ENCODE measurements at places on chromosomes 16 and 17.

GRCh38 chr16:88681709-88682451, 4.4 kb downstream of the SNAI3 start:
- peak; percentile 61 for DNase-seq

DNA sequence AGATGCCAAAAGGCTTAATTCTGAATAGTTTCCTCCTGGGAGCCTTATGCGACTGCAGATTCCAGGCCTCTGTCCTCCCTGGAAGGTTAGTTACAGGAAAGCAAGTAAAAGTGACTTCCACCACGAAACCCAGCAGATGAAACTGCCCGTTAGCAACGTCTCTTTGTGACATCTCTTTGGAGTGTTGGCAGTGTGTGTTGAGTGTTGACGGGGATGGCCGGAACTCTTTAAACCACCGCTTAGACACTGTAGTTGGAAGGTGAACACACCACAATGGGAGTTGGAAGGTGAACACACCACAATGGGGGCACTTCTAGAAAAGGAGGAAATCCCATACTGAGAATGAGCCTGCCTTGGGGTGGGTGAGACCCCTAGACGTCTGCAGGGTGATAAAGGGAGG, 858 bp downstream of the SKAP1 start:
- DNase-seq: no peak

GRCh38 chr17:70096861-70097260, 21.8 kb downstream of the KCNJ16 start:
- DNase-seq: no peak

DNA sequence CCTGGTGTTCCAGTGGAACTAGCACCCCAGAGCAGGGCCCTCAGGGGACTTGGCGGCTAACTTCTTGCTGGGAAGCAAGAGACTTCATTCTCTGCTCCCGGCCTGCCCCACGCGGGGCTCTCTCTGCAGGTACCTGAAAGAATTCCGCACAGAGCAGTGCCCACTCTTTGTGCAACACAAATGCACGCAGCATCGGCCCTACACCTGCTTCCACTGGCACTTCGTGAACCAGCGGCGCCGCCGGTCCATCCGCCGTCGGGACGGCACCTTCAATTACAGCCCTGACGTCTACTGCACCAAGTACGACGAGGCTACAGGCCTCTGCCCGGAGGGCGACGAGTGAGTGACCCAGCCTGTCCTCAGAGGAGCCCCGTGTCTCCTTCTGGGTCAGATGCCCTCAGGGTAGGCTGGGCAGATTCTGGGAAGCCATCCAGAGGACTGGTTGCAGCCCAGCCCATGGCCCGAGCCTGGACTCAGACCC, 25.1 kb downstream of the UNK start:
- DNase-seq: no peak

- peak; percentile 32 for DNase-seq
Observed at GRCh38 chr16:88772871-88773811, 11.9 kb downstream of the PIEZO1 start.

DNA sequence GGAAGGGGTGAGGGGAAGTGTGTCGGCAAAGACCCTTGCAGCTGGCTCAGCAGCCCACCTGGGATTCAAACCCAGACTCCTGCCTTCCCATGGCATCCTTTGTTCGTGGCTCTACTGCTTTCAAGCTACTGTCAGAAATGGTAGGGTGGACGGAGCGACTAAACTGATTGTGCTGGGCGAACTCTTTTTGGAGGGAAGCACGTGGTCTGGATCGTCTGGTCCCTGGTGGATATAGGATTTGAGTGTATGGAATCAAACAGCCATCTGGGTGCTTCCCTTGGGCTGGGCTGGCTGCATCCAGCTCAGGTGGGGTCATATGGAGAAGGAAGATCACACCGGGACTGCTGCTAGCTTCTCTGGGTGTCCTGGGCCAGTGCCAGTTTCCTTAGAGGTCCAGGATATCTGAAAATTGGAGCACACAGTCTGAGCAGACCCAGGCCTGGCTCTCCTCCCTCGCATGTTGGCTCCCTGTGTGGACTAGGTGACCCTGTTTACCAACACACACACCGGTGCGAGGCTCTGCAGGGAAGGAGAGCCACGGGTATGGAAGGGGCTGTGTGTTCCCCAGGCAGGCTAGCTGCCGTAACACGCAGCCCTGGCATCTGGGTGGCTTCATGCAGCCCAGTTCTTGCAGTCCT, 8.6 kb downstream of the CMIP start:
- no peak for DNase-seq

GRCh38 chr16:3909791-3910583, 29.5 kb upstream of the CREBBP start:
- no peak for DNase-seq

GRCh38 chr16:65453646-65454045, 331.8 kb upstream of the CDH11 start:
- DNase-seq: no peak

- DNase-seq: peak; percentile 70
Observed at GRCh38 chr16:69566981-69567680, 1.4 kb downstream of the NFAT5 start.

DNA sequence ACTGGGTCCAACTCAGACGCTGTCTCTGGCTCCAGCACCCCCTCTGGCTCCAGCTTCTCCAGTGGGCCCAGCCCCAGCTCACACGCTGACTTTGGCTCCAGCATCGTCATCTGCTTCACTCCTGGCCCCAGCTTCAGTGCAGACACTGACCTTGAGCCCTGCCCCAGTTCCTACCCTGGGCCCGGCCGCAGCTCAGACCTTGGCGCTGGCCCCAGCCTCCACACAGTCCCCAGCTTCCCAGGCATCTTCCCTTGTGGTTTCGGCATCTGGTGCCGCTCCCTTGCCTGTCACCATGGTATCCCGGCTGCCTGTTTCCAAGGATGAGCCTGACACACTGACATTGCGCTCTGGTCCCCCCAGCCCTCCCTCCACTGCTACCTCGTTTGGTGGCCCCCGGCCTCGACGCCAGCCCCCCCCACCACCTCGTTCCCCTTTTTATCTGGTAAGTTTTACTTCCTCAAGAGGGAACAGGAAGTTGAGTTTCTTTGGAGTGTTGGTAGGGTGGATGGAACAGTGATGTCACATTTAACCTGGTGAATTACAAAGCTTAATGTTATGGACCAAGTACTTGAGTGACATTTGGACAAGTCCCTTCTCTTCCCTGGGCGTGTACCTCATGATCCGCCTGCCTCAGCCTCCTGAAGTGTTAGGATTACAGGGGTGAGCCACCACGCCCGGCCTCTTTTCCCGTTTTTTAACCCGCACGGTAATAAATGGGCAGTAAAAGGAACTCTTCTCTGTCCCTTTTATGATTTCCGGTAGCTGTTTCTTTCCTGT, 23.4 kb upstream of the PHKG2 start:
- DNase-seq: no peak

DNA sequence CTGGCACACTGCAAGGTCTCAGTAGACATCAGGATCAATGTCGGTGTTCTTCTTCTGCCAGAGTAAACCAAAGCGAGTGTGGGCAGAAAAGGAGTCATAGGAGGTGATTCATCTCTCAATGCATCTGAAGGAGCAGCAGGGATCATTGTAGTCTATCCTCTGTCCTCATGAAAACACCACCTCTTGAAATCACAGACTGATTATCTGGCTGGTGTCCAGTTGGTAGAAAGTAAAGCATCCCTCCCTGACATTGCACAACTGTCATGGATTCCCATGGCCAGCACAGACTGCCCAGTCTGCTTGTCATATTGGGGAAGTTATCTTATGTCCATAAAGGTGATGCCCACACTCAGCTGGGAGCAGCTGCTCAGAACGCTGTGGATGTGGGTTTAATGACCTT, 74.1 kb downstream of the ABCC12 start:
- DNase-seq: no peak

DNA sequence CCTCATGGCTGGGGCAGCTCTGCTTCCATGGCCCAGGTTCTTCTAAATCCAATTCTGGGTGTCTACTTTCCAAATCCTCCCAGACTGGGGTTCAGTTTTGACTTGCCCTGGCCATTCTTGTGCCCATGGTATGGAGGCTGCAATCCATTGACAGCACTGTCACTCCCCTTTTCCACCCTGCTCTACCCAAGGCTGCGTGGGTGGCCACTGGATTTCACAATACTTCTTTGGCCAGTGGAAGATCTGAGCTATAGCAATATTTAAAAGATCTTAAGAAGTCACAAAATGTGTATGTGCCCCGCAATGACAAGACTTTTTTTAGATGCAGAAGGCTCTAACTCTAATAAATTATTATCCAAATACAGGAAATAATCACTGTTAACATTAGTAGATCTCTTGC, 329.4 kb upstream of the CCL2 start:
- no peak for DNase-seq

- DNase-seq: no peak
Observed at GRCh38 chr17:2716649-2717048, 5.1 kb upstream of the CLUH start.

GRCh38 chr17:32117399-32117798, 24.9 kb upstream of the RHOT1 start:
- DNase-seq: no peak

DNA sequence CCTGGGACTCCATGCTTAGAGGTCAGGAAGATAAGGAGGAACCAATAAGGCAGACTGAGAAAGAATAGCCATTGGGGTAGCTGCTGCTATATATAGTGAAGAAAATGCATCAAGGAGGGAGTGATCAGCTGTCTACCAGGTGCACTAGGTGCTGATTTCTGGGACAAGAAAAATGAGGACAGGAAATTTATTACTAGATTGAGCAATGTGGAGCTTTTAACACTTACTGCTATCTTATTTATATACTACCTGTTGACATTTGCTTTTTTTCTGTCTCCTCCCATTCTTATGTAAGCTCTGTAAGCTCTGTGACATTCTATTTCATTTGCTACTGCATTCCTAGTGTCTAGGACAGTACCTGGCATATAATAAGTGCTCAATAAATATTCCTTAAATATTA, 53.7 kb upstream of the DHX40 start:
- DNase-seq: no peak

GRCh38 chr17:28545787-28546415, 6.5 kb downstream of the UNC119 start:
- no peak for DNase-seq

DNA sequence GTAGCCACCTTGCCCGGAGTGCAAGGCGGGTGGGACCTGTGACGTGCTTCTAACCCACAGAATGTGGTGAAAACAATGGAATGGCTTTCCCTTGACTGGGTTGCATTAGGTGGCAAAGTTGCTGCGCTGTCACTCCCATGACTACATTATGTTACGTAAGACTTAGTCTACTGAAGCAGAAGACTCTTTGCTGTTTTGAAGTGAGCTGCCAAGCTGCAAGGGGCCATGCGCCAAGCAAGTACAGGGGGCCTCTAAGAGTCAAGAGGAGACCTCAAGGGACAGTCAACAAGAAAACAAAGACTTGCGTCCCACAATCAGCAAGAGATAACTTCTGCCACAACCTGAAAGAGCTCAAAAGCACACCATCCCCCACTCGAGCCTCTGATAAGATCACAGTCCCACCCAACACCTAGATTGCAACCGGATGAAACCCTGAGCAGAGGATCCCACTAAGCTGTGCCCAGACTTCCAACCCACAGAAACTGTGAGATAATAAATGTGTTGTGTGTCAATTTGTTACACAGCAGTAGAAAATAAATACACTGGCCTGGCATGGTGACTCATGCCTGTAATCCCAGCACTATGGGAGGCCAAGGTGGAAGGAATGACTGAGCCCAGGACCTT, 16.5 kb downstream of the ANKRD11 start:
- DNase-seq: no peak

DNA sequence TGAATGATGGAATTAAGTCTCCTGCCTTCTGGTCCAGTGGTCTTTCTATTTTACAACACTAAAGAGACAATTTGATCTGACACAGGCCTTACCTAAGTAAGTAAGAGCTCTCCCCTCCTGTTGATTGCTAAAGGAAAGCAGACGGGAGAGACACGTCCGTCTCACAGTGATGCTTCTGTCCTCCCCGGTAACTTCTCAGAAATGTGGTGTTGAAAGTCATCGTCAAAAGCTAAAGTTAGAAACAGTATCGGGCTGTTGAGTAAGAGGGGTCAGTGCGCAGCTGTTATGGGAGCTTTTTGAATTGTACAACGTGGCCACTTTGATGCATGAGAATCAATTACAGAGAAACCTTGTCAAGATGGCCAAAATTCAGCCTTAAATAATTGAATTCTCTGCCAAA, 1.9 kb upstream of the RBFOX1 start:
- no peak for DNase-seq

GRCh38 chr17:74108126-74108705, 95.3 kb upstream of the RPL38 start:
- DNase-seq: no peak

DNA sequence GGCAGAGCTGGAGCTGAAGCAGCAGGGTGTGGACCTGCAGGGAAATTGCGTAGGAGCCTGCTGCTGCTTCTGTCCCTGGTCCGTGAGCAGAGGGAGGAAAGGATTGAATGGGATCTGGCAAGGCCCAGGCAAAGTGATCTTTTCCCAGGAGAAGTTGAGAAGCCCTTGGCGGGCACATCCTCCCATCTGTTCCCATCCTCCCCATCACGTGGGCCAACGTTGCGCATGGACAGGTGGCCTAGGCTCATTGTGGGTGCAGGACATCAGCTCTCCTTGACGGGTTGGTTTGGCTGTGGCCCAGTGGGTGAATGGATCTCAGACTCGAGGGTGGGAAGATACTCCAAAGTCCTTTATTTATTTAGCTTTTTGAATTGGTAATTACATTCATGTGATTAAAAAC, 29.4 kb upstream of the POLR3E start:
- no peak for DNase-seq

DNA sequence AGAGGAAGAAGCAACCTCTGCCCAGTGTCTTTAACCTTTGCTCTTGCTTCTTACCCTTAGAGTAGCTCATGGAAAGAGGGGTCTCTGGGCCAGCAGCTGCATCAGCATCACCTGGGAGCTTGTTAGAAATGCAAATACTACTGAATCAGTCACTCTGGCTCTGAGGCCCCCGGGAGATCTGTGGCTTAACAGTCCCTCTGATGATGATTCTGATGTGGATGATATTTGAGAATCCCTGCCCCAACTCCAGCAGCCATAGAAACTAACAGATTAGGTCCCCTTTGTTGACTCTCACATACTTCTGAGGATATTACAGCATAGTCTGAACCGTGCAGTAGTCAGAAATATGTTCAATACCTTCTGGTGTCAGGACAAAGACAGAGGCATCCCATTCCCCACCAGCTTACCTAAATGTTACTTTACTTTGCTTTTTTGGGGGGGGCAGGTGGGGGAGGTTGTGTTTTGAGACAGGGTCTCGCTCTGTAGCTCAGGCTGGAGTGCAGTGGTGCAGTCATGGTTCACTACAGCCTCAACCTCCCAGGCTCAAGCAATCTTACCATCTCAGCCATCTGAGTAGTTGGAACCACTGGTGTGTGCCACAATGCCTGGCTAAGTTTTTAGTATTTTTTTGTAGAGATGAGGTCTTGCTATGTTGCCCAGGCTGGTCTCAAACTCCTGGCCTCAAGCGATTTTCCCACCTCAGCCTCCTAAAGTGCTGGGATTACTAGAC, 220.1 kb downstream of the CCDC182 start:
- DNase-seq: no peak

- peak; percentile 80 for DNase-seq
Observed at GRCh38 chr17:32127158-32127897, 15.0 kb upstream of the RHOT1 start.

DNA sequence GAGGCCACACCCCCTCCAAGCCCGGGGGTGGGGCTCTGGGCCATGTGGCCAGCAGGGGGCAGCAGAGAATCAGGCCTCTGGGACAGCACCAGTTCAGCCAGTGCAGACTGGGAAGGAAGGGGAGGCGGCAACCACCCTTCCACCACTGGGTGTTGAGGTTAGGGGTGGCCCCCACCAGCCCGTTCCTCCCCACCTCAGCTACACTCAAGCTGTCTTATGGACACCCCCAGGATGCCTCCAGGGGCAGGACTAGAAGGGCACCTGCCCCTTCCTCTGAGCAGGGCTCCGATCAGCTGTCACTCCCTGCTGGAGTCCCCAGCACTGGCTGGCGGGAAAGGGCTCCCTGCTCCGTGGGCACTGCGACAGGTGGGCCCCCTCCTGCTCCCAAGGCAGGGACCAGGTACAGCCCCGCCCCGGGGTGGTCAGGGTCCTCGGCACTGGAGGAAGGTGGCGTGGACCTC, 21.8 kb downstream of the KATNB1 start:
- DNase-seq: peak; percentile 74
